ENCODE measurements at places on chromosomes 13 and 19.

DNA sequence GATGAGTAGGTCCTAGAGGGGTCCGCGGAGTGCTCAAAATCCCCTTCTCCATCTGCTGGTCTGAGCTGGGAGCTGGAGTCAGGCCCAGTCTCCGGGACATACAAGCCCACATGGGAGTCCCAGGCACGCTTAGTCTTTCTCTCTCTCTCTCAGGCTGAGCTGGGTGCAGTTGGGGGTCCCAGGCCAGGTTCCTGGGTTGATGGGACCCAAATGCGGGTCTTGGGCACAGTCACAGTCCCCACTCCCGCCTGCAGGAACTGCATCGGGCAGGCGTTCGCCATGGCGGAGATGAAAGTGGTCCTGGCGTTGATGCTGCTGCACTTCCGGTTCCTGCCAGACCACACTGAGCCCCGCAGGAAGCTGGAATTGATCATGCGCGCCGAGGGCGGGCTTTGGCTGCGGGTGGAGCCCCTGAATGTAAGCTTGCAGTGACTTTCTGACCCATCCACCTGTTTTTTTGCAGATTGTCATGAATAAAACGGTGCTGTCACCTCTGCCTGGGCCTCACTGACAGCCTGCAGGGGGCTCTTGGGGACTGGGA lies 23.8 kb downstream of the CYP4F12 start:
- no peak for DNase-seq

GRCh38 chr13:31761951-31762350 lies 22.6 kb downstream of the RXFP2 start:
- no peak for DNase-seq

GRCh38 chr13:29501674-29502073 lies 93.8 kb downstream of the SLC7A1 start:
- no peak for DNase-seq

DNA sequence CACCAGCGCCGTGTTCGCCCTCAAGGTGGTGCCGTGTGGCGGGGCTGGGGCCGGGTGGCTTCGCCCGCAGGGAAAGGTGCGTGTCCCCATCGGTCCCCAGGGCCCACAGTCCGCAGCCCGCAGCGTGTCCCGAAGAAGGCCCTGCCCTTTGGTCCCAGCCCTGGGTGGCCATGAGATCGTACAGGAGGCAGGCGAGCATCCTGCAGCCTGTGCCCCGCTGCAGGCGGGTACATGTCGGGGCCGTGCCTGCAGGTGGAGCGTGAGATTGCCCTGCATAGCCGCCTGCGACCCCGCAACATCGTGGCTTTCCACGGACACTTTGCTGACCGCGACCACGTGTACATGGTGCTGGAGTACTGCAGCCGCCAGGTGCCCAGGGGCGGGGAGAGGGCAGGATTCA lies 1.5 kb downstream of the PLK5 start:
- no peak for DNase-seq

GRCh38 chr13:109778102-109778542 lies 8.3 kb downstream of the IRS2 start:
- no peak for DNase-seq

DNA sequence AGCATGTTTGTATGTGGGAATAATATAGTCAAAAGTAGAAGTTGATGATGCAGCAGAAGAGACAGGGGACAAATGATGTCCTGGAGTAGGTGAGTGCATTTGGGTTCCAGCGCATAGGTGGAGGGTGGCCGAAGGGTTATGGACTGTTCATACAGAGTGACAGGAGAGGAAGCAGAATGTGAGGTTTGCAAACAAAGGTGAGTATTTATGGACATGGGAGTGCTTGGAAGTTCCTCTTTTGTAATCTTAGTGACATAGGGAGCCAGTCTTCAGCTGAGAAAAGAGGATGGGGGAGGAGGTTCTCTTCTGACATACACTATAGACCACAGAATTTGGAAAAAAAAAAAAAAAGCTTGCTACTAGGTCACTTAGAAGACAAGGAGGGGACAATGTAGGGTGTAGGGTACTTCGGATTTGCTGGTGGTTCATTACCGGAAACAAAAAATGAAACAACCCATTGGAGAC lies 331.6 kb downstream of the DLEU7 start:
- no peak for DNase-seq

DNA sequence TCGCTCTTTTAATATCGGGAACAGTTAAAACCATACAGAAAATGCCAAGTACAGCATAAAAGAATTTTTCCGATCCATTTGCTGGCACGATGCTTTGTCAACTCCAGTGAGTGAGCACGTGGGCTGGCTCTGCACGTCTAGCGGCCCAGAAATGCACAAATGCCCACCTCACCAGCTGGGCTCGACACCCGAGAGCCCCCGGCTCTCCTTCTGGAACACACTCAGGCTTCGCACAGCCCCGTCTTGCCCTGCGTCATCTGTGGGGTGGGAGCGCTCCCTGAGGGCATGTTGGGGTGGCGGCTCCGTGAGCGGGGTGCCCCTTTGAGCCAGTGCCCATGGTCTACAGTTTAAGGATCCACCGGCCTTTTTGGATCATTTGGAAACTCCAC lies 24.5 kb downstream of the ATP4B start:
- DNase-seq: no peak

GRCh38 chr13:114256547-114256946 lies 21.9 kb downstream of the CDC16 start:
- no peak for DNase-seq

DNA sequence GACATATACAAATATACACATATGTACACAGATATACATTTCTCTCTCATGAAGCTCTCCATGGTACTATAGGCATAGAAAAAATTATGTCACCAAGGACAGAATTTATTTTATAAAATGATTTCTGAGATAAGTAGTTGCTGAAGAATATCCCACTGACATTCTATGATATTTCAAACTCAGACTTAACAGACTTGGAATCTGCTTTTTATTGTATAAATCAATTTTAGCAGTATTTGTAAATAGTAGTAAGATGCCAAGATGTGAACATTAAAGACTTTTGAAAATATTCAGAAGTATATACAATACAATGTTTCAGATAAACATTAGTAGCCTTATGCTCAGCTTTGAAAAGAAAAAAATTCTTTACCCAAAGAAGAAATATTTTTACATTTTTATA lies 107.4 kb upstream of the ARGLU1 start:
- no peak for DNase-seq

DNA sequence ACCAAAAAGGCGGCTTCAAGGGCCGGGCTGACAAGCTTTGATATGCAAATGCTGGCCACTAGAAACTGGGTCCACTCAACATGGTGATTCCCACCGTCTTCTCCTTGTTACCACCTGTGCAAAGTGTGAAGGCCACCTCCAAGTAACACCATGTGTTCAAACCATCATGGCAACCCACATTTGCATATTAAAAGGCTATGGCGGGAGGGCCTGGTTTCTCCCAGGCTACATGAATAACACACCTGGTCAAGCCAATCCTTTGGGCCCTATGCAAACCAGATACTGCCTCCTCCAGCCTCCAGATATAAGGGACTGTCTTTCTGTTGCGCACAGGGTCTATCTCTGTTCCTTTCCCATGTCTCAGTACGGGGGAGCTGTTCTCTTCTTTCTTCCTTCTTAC lies 36.6 kb upstream of the ZSCAN5A start:
- DNase-seq: no peak

DNA sequence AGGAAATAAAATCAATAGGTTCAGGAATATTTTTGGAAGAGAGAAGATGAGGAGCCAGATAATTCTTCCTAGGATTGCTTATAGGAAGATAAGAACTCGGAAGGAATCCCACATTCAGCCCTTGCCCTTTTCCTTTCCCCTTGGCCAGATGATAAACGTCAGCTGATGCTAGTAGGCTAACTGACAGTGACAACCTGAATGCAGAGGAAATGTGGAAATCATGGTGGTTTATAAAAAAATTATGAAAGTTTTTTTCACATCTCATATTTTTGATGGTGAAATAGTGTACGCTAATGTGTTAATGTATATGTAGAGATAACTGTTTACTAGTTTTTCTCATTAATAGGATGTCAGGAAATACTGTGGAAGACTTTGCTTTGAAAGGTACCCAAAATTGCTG lies 56.9 kb downstream of the EDNRB start:
- DNase-seq: no peak

GRCh38 chr13:29852472-29853054 lies 2.1 kb upstream of the UBL3 start:
- DNase-seq: no peak

- no peak for DNase-seq
Observed at GRCh38 chr19:55676383-55676782, 1.4 kb downstream of the EPN1 start.

- DNase-seq: no peak
Observed at GRCh38 chr13:44229371-44230030, 144.1 kb upstream of the SERP2 start.

- no peak for DNase-seq
Observed at GRCh38 chr19:5115771-5116202, 146.9 kb downstream of the KDM4B start.

DNA sequence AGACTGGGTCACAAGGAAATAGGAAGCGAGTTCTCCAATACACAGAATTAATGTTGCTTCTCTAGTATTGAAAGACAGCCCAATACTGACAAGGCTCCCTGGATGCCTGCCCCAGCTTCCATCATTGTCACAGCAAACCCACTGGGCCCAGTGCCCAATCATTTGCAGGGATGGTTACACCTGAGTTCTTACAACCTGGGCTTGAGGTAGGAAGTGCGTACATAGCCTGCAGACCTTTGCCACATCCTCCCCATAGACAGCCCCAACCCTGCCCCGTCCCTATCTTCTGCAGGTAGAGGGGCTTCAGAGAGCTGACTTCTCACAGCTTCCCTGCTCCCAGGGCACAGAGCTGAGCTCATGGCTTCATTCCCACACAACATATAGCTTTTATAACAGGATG lies 108.1 kb upstream of the UBL3 start:
- no peak for DNase-seq

DNA sequence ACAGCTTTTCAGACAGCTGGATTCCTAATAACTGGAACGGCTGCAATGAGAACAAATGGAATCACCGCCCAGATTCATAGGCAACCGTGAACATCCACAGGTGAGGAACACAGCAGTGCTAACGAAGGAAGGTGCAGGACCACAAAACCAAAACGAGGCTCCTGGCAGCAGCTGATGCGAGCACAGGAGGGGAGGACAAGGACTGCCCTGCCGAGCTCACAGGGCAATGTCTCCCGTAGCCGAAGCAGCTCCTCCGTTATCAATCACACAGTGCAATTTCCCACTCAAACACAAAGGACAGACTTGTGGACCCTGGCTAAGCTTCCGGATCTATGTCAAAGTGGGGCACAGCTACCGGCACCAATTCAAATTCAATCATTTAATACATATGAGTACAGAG lies 70.6 kb downstream of the STK24 start:
- DNase-seq: no peak

DNA sequence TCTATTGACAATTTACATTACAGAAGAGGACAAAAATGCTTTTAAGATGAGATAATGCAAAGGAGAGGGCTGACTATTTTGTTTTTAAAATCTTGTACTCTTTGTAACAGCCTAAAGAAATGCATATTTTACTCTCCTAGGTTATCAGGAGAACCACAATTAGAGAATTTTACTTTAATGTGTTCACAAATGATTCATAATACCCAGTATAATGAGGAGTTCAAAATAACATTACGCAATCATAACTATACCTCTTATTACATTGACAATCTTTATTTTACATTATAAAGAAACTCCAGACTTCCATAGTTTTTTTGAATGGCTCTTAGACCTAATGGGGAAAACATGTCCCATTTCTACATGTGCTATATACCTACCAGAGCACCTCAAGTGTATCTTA lies 1089.7 kb downstream of the PCDH17 start:
- no peak for DNase-seq

GRCh38 chr13:109376936-109377335 lies 409.4 kb downstream of the IRS2 start:
- no peak for DNase-seq

GRCh38 chr13:21676611-21677021 lies 5.7 kb downstream of the FGF9 start:
- DNase-seq: no peak

DNA sequence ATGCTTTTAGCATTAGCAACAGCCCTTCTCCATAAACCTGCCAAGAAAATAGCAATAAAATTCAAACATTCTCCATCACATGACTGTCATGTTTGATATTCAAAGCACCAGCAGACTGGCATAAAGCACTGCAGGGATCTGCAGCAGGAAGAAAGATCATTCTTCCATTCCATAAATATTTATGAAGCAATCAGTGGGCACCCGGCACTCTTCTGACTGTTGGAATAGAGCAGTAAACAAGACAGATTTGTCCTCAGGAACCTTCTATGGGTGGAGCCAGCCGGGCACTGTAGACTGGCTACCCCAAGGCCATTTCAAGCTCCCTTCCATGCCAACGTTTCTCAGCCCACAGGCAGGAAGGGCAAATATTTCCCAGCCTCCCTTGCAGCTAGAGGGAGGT lies 25.5 kb downstream of the PLA2G4C start:
- DNase-seq: no peak

- DNase-seq: no peak
Observed at GRCh38 chr19:55036058-55036457, 2.0 kb downstream of the GP6 start.

GRCh38 chr13:108214441-108215271 lies 680 bp downstream of the LIG4 start:
- DNase-seq: no peak

GRCh38 chr13:114146629-114147028 lies 14.2 kb upstream of the RASA3 start:
- no peak for DNase-seq

DNA sequence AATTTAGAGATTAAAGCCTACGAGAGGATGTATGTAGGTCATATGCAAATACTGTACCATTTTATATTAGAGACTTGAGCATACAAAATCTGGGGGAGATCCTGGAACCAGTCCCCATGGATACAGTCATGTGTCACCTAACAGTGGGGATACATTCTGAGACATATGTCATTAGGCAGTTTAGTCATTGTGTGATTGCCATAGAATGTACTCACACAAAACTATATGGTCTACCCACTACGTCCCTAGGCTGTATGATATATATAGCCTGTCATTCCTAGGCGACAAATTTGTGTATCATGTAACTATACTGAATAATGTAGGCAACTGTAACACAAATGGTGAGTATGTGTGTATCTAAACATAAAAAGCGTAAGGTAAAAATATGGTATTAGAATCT lies 62.8 kb downstream of the WDFY2 start:
- no peak for DNase-seq

- DNase-seq: no peak
Observed at GRCh38 chr13:76383676-76384461, 502.3 kb downstream of the KCTD12 start.

- DNase-seq: no peak
Observed at GRCh38 chr13:101452519-101453485, at the start of gene ITGBL1. Gene ITGBL1 (plus strand): TSS chr13:101452675. CDS start chr13:101452834, 159 bp downstream.

Measured in stimulated activated CD8-positive, alpha-beta memory T cell treated with anti-CD3 and anti-CD28 coated beads, Interleukin-15, amount 100 ng/mL, for 48 hours (primary cell).